Naive B cell (primary cell): ENCODE measurements at places on chromosomes 12 and 14. TPM values are rescaled to one million over a fixed set of nuclear protein-coding genes. Genes with fewer than 3 reads are reported as not detected.

Gene SIX6
- not detected for polyA plus RNA-seq

- no peaks in the 10 kb centered on the region for H3K4me1 ChIP-seq
- H3K36me3 ChIP-seq: no peaks in the 10 kb centered on the region
- no peak overlapping the region for H3K4me3 ChIP-seq
- DNase-seq: no peak
- H3K27me3 ChIP-seq: no peaks in the 10 kb centered on the region
- H3K27ac ChIP-seq: no peak overlapping the region
These were observed 117.6 kb downstream of the PRKD1 start for GRCh38 chr14:29810064-29810463.

DNA sequence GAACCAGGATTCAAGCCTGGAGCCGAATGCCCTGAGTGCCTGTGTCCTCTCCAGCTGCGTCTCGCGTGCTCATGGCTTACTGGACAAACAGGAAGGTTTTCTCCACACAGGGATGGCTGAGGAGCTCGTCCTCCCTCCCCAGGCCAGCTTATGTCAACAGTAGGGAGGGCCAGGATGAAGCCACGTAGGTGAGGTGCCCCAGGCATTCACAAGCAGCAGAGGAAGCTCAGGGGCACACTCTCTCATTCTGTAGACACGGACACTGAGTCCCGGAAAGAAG lies 49.3 kb downstream of the TRPV4 start:
- H3K27ac ChIP-seq: no peak overlapping the region
- H3K27me3 ChIP-seq: peaks cover 8% of the 10 kb centered on the region
- H3K4me3 ChIP-seq: no peak overlapping the region
- no peak for DNase-seq
- no peaks in the 10 kb centered on the region for H3K4me1 ChIP-seq

DNA sequence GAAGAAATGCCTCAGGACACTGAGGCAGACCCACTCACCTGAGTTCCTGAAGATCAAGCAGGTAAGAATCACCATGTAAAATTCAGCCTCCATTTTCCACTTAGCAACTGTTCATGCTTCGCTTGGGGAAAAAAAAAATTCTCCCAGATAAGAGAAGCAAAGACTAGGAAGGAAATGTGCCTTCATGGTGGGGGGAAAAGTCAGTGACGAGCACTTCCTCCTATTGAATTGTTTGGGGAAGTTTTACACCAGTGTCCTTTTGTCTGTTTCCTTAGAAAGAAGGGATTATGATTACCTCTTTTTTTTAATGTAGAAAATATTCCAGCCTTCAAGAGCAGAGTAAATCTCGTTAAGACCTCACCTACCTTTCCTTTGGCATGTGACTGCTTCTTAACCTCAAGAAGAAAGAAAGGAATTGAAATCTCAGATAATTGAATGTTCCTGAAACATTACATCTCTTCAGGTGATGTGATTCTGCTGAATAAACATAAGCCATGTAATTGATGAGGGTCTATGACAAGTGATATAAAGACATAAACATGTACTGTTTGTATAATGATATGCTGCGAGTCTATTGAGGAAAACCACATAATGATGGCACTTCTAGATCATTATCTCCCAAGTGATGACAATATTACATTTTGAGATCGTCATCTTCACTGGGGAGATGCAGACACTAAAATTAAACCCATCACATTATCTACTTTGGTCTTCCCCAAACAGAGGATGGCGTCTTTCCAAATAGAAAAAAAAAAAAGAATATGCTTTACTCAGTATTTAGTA lies at the start of gene PTPRB:
Gene PTPRB (minus strand): TSS at position 127 of the 783 bp plus-strand sequence. CDS start 34 bp downstream, at position 93.
- H3K27me3 ChIP-seq: peaks cover 6% of the 10 kb centered on the region
- no peaks in the 10 kb centered on the region for H3K4me1 ChIP-seq
- no peak for DNase-seq
- no peak within 1 kb of the TSS for H3K27ac ChIP-seq

Gene COX6A1
- polyA plus RNA-seq: 778 TPM

Gene ANO2
- not detected for polyA plus RNA-seq
